ENCODE measurements at places on chromosomes 11 and 22.

DNA sequence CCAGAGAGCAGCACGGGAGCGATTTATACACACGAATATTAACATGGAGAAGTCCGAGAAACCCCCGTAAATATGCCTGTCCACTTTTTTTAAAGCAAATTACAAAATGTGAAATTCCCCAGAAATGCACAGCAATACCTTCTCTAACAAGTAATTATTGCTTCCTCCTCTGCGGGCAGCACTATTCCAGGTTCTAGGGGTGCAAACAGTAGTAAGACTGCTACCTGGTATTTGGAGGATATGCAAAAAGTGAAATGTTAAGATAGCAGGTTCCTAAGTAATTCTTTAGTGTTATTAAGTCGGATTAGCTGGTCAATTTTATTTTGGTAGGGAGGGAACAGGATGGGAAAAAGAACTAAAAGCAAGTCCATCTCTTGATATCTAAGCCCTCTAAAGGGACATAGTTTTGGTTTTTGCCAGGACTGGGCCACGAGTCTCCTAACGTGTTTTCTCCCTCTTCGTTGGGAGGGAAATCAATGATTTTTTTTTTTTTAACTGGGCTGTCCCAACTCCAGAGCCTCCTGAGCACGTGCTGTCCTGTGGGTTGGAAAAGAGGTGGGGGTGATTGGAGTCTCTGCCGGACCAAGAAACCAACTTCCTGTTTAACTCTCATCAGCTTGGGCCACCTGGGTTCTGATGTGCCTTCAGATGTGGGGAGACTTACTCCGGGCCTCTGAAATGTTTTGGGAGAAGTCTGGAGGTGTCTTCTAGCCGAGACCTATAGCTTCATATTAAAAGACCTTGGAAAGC lies 1.7 kb upstream of the XBP1 start:
- DNase-seq: no peak

GRCh38 chr11:116600930-116601329 lies 171.9 kb downstream of the BUD13 start:
- no peak for DNase-seq

GRCh38 chr22:50485221-50486131 lies 1.2 kb upstream of the MIOX start:
- DNase-seq: no peak

DNA sequence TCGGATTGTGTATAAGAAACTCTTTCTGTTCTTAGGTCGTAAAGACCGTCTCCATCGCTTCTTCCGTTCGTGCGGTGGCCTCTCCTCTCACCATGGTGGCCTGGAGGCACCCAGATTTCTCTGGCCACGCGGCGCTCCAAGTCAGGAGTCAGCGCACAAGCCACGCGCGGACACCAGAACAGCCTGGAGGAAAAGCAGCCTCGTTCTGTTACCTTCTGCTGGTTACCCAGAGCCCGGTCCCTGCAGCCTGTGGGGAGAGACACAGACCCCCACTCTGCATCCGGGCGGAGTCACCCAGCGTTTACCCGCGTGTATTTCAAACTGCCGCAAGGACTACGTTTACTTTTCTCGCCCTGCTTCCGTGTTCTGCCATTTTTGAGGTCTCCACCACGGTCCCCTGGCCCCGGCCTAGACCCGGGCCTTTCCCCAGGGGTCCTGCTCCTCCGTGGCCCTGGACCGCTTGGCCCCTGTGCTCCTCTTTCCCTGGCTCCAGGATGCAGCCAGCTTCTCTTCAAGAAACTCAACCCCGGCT lies 776.1 kb downstream of the BRD1 start:
- no peak for DNase-seq

DNA sequence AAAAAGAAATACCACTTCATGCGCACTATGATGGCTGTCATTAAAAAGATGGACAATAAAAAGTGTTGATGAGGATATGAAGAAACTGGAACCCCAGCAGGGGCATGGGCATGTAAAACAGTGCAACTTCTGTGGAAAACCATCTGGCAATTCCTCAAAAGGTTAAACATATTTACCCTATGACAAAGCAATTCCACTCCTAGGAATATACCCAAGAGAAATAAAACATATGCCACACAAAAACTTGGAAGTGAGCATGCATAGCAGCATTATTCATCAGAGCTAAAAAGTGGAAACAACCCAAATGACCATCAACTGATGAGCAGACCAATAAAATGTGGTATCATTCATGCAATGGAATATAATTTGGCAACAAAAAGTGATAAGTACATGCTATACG lies 50.1 kb downstream of the LRRC32 start:
- DNase-seq: no peak

- DNase-seq: no peak
Observed at GRCh38 chr11:5923794-5924193, 18.3 kb upstream of the OR56A3 start.

GRCh38 chr11:133956650-133957633 lies at the start of gene IGSF9B:
Gene IGSF9B (minus strand): TSS chr11:133956968. CDS start chr11:133956754, 214 bp downstream.
- DNase-seq: peak; percentile 88

GRCh38 chr22:45878901-45879551 lies 97.9 kb downstream of the WNT7B start:
- DNase-seq: no peak

- no peak for DNase-seq
Observed at GRCh38 chr11:118533769-118534729, 3.1 kb downstream of the TMEM25 start.

DNA sequence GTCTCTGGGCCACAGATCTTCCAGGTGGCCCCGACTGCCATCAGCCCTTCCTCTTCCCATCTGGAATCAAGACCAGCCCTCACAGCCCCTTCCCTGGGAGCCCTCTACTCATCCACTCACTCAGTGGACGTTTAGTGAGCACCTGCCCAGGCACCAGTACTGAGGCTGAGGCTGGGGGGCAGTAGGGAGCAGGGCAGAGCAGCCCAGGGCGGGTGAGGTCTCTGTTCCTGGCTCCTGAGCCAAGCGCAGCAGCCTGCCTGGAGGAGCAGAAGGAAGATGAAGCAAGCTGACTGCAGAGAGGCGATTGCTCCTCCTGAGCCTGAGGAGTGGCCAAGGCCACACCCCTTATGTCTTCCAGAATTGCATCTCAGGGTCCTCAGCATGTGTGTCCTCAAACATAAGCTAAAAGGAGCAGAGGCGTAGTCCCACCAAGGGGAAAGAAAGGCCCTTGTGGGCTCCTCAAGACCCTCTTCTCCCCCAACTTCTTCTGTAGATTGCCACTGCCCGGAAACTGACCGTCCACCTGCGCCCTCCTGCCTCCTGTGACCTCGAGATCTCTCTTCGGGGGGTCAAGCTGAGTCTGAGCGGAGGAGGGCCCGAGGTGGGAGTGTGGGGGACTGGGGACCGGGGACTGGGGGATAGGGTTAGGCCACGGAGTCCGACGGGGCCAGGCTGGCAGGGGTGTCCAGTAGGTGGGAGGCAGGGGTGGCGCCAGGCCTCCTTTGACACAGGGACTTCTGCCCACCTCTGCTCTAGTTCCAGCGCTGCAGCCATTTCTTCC lies 5.8 kb downstream of the MAPK8IP2 start:
- no peak for DNase-seq

DNA sequence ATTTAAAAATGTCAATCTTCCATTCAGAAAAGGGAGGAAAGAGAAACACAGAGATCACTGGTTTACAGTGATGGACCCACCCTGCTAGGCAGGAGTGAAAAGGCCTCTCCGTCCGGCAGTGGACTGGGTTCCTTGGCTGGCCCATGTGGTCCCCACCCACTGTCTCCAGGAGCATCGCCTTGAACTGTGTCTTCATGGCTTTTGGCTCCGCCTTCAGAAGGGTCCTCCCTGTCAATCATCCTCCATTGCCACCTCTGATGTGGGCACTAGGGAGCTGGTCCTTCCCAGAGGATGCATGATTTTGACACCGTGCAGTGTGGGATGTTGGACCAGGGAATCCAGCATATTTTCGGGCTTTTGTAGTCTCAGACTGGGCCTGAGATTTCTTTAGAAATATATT lies 58.2 kb upstream of the B3GAT1 start:
- DNase-seq: no peak

All from activated gamma-delta T cell treated with Interleukin-2 at 50 U/mL for 16 hours (primary cell).